Thyroid gland (tissue), 4 donors: ENCODE measurements at places on chromosomes 6 and 20. TPM values are rescaled to one million over a fixed set of nuclear protein-coding genes. Genes with fewer than 3 reads are reported as not detected.
A peak's percentile ranks its signal among the peaks of the same experiment; 100 is the strongest.

The BTN1A1 gene
- total RNA-seq = not detected

The SYTL3 gene
- 16.9 TPM for total RNA-seq

The ESR1 gene
- 4.7 TPM for total RNA-seq

The IL17F gene
- total RNA-seq = not detected

The MTFR2 gene
- not detected for total RNA-seq

The PSORS1C2 gene
- total RNA-seq = not detected

The TREM1 gene
- total RNA-seq = not detected

The ABHD16A gene
- total RNA-seq = 78.4 TPM

The EPHA7 gene
- 0.08 TPM for total RNA-seq

The MEP1A gene
- not detected for total RNA-seq

The GGTLC1 gene
- 5.9 TPM for total RNA-seq

The AIF1 gene
- 8.1 TPM for total RNA-seq

The HINT3 gene
- total RNA-seq = 32.5 TPM

The C6orf163 gene
- total RNA-seq = 7.8 TPM

DNA sequence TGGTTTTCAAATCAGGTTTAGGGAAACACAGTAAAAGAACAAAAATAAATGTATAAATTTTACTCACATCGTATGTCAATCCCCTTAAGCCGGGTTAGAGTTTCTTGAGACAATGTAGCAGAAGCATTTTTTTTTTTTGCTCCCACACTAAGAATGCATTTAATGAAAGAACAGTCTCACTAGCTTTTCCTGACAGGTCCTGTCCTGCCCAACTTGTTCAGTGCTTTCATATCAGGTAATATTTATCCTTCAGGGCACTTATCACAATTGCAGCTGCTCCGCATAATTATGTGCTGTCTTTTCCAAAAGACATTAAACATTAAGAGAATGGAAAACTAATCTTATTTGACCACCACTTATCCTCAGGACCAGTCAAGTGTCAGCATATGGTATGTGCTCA is 632.0 kb downstream of the HTR1B start:
- no peak overlapping the region for H3K27ac ChIP-seq
- no peak for DNase-seq

DNA sequence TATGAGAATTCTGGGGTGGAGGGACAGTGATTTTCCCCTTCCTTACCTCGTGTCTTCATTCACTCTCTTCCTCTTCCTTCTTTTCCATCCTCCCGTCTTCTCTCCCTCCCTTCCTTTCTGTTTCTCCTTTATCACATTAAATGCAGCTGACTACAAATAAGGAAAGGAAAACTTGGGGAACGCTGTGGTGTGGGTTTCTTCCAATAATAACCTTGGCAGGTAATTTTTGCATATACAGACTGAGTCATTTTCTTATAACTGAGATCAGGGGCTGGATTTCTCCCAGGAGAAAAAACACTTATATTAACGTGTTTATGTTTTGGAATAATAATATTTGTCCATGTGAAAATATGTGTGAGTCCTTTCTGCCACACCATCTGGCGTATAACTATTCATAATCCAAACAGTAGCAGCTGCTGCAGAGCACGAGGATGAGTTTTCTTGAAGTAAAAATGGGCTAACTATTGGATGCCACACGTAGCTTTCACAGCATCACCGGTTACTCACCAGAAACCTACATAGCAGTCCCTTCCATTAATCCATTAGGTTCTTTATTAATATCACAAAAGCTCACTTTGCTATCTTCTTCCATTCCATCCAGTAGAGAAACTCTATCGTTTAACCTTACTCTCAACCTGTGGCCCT is 139.2 kb upstream of the SASH1 start:
- H3K4me1 ChIP-seq = peaks cover 10% of the 10 kb centered on the region
- H3K27ac ChIP-seq = peak overlapping the region; percentile 84
- no peak for DNase-seq
- no peak overlapping the region for H3K4me3 ChIP-seq
- no peaks in the 10 kb centered on the region for H3K27me3 ChIP-seq

DNA sequence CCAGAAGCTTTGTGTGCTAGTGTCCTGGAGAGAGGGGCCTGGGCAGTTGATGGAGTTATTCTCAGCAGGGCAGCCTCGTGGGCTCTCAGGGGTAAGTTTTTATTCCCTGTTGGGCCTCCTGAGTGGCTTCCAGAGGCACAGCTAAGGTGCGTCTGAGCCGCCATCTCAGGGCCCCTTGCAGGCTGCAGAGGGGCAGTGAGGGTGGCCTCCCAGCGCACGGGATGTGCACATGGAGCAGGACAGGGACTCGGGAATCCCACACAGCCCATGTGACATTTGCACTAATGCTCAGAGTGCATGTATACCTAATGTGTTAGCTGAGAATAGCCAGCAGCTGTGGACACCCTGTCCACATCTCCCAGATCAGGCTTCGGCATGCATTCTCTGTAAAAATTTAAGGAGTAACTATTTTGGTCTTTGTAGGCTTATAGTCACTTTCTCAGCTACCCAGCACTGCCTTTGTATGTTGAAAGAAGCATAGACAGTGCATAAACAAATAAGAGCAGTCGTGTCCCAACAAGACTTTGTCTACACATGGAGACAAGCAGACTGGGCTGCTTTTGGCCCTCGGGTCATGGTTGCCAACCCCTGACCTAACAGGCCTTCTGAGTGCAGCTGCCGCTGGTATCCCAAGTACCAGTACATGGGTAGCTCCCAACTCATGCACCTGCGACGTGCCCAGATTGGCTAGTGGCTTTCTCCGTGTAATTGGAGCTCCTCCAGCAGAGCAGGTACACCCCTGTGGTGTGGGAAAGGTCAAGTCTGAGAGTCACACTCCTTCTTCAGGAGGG is 18.6 kb upstream of the CST9L start:
- H3K27me3 ChIP-seq = no peaks in the 10 kb centered on the region
- H3K36me3 ChIP-seq = no peaks in the 10 kb centered on the region
- H3K4me3 ChIP-seq = no peak overlapping the region
- no peak for DNase-seq

GRCh38 chr20:34525709-34526416 is 9.6 kb downstream of the DYNLRB1 start:
- no peaks in the 10 kb centered on the region for H3K27me3 ChIP-seq
- H3K27ac ChIP-seq = peak overlapping the region; percentile 76
- H3K4me1 ChIP-seq = peaks cover 50% of the 10 kb centered on the region
- peak; percentile 51 for DNase-seq

DNA sequence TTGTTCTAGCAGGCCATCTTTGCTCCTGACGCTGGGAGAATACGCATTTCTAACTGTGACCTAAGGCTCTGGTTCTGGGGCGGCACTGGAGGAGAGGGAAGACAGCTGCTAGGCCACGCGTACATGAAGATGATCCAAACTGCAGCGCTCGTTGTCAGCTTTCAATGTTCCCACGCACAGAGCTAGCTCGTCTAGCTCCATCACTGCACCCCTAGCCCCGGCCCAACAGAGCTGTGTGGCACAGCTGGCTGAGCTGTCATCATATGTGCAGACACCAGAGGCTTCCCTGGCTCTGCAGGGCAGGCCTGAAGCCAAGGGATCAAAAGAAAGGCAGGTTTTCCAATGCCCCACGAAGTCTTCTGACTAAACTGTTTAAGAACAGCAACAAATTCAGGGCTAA is 124.7 kb downstream of the IRF4 start:
- no peaks in the 10 kb centered on the region for H3K27me3 ChIP-seq
- no peaks in the 10 kb centered on the region for H3K36me3 ChIP-seq
- H3K4me3 ChIP-seq = no peak overlapping the region
- DNase-seq = no peak
- no peak overlapping the region for H3K27ac ChIP-seq

DNA sequence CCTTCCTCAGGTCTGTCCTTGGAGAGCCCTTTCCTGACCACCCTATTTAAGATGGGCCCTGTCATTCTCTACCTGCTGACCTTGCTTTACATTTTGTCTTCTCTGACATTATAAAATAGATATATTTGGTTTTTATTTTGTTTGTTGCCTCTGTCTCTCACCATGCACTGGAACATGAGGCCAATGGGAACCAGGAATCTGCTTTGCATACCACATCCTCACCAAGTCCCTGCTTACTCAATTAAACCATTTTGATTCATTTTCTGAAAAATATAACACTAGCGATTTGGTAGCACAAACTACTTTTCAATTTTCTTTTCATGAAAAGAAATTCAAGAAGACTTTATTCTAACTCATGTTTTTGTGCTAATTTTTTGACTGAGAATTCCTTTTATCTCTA is 32.8 kb upstream of the POPDC3 start:
- no peak overlapping the region for H3K27ac ChIP-seq
- H3K4me1 ChIP-seq = no peaks in the 10 kb centered on the region
- no peak overlapping the region for H3K4me3 ChIP-seq
- no peaks in the 10 kb centered on the region for H3K36me3 ChIP-seq
- no peaks in the 10 kb centered on the region for H3K27me3 ChIP-seq

DNA sequence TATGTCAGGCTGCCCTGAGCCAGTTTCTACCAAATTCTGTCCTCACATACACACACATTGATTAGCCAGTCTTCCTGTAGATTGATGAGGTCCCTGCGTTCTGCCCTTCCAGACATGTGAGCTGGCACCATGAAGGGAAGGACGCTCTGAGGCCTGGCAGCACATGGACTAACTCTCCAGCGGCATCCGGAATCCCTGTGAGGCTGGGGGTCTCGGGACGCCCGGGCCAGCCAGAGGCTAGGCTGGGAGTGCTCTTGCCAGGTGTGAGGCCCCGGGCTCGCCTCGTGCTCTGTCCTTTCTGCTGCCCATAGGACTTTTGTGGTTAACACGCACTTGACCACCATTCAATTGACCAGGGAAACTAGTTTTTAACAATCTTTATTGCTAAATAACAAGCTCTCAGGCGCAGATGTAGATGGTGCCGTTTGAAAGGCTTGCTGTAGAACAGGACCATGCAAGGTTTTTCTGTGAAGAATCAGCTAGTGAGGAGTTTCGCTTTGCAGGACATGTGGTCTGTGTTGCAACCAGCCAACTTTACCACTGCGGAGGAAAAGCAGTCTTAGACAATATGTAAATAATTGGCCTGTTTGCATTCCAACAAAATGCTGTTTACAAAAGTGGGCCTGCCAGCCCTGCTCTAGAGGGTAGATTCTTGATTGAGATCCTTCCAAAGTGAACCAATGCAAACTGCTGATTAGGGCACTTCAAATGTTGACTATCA is 29.3 kb downstream of the FOXF2 start:
- DNase-seq = no peak
- H3K27ac ChIP-seq = no peak overlapping the region
- no peaks in the 10 kb centered on the region for H3K27me3 ChIP-seq
- H3K4me3 ChIP-seq = no peak overlapping the region
- H3K4me1 ChIP-seq = no peaks in the 10 kb centered on the region

DNA sequence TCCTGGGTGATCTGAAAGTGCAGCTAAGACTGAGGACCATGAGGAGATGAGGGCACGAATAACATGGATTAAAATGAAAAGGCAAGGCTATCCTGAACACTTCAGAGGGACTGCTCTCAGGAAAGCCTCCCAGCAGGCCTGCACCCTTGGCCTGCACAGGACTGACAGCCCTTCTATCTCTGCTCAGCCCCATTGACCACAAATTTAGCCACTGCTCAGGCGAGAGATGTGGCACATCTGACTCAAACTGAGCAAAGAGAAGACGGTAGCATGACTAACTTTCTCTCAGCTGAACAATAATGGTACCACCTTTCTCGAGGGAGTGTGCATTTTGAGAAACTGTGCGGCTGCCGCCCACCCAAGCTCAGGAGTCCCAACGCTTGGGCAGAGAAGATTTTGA is 257.5 kb downstream of the ADGB start:
- H3K27me3 ChIP-seq = no peaks in the 10 kb centered on the region
- no peak overlapping the region for H3K27ac ChIP-seq
- no peak overlapping the region for H3K4me3 ChIP-seq
- no peaks in the 10 kb centered on the region for H3K36me3 ChIP-seq
- DNase-seq = no peak

DNA sequence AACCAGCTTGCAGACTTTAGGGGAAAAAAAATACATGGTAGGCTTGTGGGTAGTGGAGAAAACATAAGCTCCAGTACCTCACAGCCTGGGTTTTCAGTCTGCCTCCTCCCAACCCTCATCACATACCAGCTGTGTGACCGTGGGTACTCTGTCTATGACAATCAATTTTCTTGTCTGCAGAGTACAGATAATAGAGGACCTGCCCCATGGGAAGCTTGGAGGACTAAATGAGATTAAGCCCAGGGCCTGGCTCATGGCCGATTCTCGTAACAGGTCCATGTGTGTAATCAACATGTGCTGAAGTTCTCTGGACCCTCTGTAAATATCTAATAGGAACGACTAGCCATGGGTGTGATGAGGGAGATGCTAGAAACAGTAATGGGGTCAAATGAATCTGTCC is 34.0 kb downstream of the NT5E start:
- H3K4me1 ChIP-seq = peaks cover 10% of the 10 kb centered on the region
- H3K27ac ChIP-seq = no peak overlapping the region
- H3K36me3 ChIP-seq = no peaks in the 10 kb centered on the region
- no peak overlapping the region for H3K4me3 ChIP-seq

DNA sequence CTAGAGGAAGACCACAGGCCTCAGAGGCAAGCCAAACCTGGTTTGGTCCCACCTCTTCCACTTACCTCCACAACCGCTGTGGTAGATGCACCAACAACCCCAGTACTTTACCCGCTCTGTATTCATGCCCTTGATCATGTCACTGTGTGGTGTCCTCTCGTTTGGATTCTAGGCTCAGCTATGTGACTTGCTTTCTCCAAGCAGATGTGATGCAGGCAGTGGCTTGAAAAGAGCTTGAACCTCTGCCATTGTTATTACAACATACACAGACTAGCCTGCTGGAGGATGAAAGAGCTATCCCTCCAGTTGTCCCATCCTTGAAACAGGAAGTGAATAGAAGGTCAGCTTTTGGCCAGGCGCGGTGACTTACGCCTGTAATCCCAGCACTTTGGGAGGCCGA is 147.7 kb downstream of the ZNF217 start:
- no peaks in the 10 kb centered on the region for H3K27me3 ChIP-seq
- H3K4me1 ChIP-seq = peaks cover 12% of the 10 kb centered on the region
- DNase-seq = no peak
- no peak overlapping the region for H3K4me3 ChIP-seq
- no peaks in the 10 kb centered on the region for H3K36me3 ChIP-seq

DNA sequence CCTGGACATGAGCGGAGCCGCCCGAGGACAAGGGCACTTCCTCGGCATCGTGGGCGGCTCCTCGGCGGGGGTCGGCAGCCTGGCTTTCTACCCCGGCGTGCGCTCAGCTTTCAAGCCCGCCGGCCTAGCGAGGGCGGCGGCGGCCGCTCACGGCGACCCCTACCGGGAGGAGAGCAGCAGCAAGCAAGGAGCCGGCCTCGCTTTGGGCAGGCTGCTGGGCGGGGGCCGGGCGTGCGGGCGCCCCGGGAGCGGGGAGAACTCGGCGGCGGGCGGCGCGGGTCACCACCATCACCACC is 6.7 kb downstream of the PRDM13 start:
- no peak overlapping the region for H3K27ac ChIP-seq
- peaks cover 66% of the 10 kb centered on the region for H3K27me3 ChIP-seq
- H3K4me3 ChIP-seq = no peak overlapping the region
- DNase-seq = no peak
- peaks cover 23% of the 10 kb centered on the region for H3K4me1 ChIP-seq

DNA sequence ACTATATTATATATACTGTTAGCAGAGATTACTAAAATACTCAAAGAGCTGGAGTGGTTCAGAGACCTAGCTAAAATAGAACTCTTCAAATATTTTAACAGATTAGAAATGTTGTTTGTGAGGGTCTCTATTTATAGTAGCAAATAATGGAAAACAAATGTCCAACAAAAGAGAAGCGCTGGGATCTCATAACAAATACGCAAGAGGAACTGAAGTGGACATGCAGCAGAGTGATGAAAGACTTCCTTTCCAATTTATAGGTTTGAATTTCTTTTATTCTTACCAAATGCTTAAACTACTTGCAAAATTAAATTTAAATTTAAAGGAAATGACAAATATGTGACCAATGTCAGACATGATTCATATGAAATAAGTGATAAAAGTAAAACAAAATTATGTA is 49.9 kb downstream of the PIGU start:
- peaks cover 11% of the 10 kb centered on the region for H3K4me1 ChIP-seq
- H3K27ac ChIP-seq = no peak overlapping the region
- H3K36me3 ChIP-seq = no peaks in the 10 kb centered on the region
- H3K27me3 ChIP-seq = no peaks in the 10 kb centered on the region
- DNase-seq = no peak
